ENCODE measurements at places on chromosomes 3 and 15.

DNA sequence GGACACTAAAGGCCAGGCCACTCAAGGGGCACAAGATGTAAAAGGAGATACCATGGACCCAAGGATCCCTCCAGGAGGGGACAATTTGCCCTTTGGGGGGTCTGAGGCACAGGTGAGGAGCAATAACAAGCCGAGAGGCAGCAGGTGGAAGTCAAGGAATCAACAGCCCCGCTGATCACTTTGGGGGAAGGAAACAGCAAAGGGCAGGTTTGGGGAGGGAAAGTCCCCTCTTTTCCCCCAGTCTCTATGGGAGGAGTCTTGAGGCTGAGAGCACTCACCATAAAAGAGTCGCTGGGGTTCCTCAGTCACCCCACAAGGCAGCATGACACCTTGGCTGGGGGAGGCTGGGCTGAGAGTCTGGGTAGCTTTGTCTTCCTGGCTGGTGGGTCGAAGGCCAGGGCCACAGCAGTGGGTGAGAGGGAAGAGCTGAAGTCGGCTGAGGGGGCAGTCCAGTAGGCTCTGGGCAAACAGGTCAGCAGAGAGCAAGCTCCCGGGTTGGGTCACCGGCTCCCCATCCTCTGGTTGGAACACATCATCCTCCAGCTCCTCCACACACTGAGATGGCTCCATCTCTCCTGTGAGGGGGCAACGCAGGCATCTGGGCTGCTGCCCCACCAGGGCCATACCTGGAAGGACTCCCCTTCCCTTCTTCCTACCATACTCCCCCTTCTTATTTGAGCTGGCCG lies 3.0 kb downstream of the BMF start:
- no peak overlapping the region for H3K4me3 ChIP-seq
- no peak overlapping the region for H3K27ac ChIP-seq
- no peaks in the 10 kb centered on the region for H3K36me3 ChIP-seq

DNA sequence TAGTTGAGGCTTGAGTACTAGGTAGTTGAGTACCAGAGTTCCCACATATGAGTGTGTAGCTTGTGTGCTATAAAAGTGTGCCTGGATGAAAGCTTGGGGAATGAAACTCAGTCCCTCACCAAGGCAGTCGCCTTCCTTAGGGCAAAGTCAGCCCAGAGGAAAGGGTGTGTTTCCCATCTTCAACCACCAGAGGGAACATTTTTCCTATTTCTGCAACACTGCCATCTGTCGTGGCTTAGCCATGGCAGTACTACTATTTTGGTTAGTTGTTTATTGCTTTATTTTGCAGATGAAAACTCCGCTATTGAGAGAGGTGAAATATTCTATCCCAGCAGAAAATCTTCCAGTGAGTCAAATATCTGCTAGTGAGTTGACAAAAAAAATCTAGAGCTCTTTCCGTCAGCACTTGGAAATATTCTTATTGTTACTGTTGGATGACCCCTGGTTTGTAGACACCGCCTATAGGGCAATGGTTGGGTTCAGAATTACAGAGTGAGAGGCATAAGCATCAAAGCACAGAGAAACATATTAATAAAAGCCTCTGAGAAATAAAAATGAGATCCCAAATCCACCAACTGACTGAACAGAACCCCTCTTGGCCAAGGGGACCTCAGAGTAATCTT lies 239.9 kb downstream of the CPNE4 start:
- no peak overlapping the region for H3K4me3 ChIP-seq
- no peaks in the 10 kb centered on the region for H3K4me1 ChIP-seq
- no peak overlapping the region for H3K27ac ChIP-seq

GRCh38 chr3:150303768-150304167 lies 104.3 kb upstream of the TSC22D2 start:
- no peaks in the 10 kb centered on the region for H3K27me3 ChIP-seq
- no peak overlapping the region for H3K4me3 ChIP-seq
- H3K4me1 ChIP-seq = peaks cover 26% of the 10 kb centered on the region
- DNase-seq = no peak
- no peaks in the 10 kb centered on the region for H3K36me3 ChIP-seq

- no peak overlapping the region for H3K27ac ChIP-seq
- peaks cover 4% of the 10 kb centered on the region for H3K4me1 ChIP-seq
- H3K36me3 ChIP-seq = no peaks in the 10 kb centered on the region
- DNase-seq = no peak
- no peak overlapping the region for H3K4me3 ChIP-seq
Measured at GRCh38 chr3:4498446-4498845, 5.3 kb downstream of the ITPR1 start.

GRCh38 chr3:123397050-123397590 lies 51.8 kb downstream of the ADCY5 start:
- no peak overlapping the region for H3K27ac ChIP-seq
- H3K27me3 ChIP-seq = peaks cover 40% of the 10 kb centered on the region
- DNase-seq = no peak

DNA sequence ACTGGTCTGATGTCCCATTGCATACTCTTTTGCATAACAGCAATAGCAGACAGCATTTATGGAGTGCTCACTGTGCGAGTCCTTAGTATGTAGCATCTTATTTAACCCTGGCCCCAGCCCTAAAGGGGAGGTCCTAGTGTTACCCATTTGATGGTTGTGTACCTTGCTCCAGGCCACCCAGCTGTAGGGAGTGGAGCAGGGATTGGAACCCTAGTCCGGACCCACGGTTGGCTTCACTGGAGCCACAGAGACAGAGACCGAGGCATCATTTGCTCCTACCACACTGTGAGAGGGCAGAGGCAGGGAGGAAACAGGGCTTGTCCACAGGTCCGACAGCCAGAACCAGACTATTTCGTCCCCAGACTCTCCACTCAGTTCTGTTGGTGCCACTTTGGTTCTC lies 16.0 kb upstream of the TSEN2 start:
- H3K27me3 ChIP-seq = no peaks in the 10 kb centered on the region
- H3K4me3 ChIP-seq = no peak overlapping the region
- H3K36me3 ChIP-seq = no peaks in the 10 kb centered on the region
- DNase-seq = no peak
- H3K4me1 ChIP-seq = peaks cover 6% of the 10 kb centered on the region

DNA sequence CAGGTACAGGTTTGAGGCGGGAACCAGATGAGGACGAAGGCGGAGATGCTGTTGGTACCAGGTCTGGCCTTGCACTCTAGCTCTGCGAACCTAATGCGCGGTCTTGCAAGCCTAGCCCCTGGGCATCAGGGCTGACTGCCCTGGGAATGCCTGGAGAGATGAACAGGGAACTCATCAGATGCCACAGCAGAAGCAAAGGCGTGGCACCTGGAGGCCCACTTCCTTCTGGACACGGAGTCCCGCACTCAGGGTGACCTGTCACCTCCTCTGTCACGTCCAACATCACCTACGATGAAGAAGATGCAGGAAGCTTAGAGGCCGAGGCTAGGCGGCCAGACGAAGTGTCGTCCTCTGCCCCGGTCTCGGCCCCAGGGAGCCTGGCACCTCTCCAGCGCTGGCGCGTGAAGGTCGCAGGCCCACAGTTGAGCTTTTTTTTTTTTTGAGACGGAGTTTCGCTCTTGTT lies 9.4 kb downstream of the RPLP1 start:
- no peak overlapping the region for H3K27ac ChIP-seq
- peak overlapping the region; percentile 65 for H3K4me3 ChIP-seq
- peaks cover 3% of the 10 kb centered on the region for H3K36me3 ChIP-seq
- DNase-seq = no peak

DNA sequence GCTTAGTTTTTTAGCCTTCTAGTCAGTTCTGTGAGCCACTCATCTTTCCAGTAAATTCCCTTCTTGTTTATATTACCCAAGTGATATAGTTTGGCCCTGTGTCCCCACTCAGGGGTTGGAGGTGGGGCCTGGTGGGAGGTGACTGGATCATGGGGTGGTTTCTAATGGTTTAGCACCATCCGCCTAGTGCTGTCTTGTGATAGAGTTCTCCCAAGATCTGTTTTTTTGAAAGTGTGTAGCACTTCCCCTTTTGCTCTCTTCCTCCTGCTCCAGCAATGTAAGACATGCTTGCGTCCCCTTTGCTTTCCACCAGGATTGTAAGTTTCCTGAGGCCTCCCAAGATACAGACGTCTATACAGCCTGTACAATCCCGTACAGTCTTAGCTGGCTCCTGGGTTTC lies 53.7 kb upstream of the INO80 start:
- H3K36me3 ChIP-seq = no peaks in the 10 kb centered on the region
- H3K27me3 ChIP-seq = no peaks in the 10 kb centered on the region
- no peak overlapping the region for H3K27ac ChIP-seq
- no peaks in the 10 kb centered on the region for H3K4me1 ChIP-seq
- no peak overlapping the region for H3K4me3 ChIP-seq

GRCh38 chr15:26352909-26353308 lies 420.0 kb downstream of the GABRB3 start:
- no peak overlapping the region for H3K27ac ChIP-seq
- no peaks in the 10 kb centered on the region for H3K36me3 ChIP-seq
- no peak for DNase-seq
- no peak overlapping the region for H3K4me3 ChIP-seq
- H3K27me3 ChIP-seq = no peaks in the 10 kb centered on the region
- H3K4me1 ChIP-seq = no peaks in the 10 kb centered on the region

GRCh38 chr3:158701420-158702065 lies 29.1 kb upstream of the LXN start:
- DNase-seq = peak; percentile 41
- no peak overlapping the region for H3K4me3 ChIP-seq
- H3K27ac ChIP-seq = peak overlapping the region; percentile 68
- peaks cover 4% of the 10 kb centered on the region for H3K36me3 ChIP-seq

GRCh38 chr3:69126999-69127398 lies 4.6 kb upstream of the LMOD3 start:
- no peaks in the 10 kb centered on the region for H3K4me1 ChIP-seq
- no peak overlapping the region for H3K4me3 ChIP-seq
- no peaks in the 10 kb centered on the region for H3K36me3 ChIP-seq
- no peak overlapping the region for H3K27ac ChIP-seq

DNA sequence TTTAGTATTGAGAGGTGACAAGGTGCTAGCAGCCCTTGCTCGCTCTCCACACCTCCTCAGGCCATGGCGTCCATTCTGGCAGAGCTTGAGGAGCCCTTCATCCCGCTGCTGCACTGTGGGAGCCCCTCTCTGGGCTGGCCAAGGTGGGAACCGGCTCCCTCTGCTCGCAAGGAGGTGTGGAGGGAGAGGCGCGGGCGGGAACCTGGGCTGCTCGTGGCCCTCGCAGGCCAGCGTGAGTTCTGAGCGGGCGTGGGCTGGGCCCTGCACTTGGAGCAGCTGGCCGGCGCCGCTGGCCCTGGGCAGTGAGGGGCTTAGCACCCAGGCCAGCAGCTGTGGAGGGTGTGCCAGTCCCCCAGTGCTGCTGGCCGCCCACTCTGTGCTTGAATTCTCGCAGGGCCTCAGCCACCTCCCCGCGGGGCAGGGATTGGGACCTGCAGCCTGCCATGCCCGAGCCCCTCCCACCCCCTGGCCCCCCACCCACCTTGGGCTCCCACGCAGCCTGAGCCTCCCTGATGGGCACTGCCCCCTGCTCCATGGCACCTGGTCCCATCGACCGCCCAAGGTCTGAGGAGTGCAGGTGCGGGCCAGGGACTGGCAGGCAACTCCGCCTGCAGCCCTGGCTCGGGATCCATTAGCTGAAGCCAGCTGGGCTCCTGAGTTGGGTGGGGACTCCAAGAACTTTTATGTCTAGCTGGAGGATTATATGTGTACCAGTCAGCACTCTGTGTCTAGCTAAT lies 785.2 kb downstream of the DIPK2A start:
- H3K27ac ChIP-seq = no peak overlapping the region
- DNase-seq = no peak
- no peaks in the 10 kb centered on the region for H3K36me3 ChIP-seq
- no peak overlapping the region for H3K4me3 ChIP-seq
- no peaks in the 10 kb centered on the region for H3K27me3 ChIP-seq

- peaks cover 24% of the 10 kb centered on the region for H3K4me1 ChIP-seq
- no peaks in the 10 kb centered on the region for H3K27me3 ChIP-seq
- DNase-seq = no peak
- H3K4me3 ChIP-seq = no peak overlapping the region
Measured at GRCh38 chr15:29611057-29611456, 211.2 kb downstream of the TJP1 start.

DNA sequence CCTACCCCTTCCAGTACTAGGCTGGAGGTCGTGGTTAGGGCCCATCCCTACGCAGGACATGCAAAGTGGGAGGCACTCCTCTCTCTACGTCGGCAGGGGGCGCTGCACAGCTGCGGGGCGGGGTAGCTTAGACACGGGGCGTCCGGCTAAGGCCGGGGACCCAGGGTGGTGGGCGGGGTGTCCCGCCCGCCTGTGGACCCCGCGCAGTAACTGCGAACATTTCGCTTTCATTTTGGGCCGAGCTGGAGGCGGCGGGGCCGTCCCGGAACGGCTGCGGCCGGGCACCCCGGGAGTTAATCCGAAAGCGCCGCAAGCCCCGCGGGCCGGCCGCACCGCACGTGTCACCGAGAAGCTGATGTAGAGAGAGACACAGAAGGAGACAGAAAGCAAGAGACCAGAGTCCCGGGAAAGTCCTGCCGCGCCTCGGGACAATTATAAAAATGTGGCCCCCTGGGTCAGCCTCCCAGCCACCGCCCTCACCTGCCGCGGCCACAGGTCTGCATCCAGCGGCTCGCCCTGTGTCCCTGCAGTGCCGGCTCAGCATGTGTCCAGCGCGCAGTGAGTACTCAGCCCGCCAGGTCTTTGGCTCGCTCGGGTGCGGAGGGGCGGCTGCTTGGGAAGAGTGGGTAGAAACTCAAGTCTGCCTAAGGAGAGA lies at the start of gene IL12A:
TSS of gene IL12A (plus strand) at position 219 of the 655 bp plus-strand sequence.
- H3K4me1 ChIP-seq = peaks cover 7% of the 10 kb centered on the region
- H3K27ac ChIP-seq = no peak within 1 kb of the TSS
- DNase-seq = peak; percentile 37
- no peaks in the 10 kb centered on the region for H3K36me3 ChIP-seq

All from astrocyte (in vitro differentiated cells and primary cell).